NCI-H446 treated with DMSO at 0.1 percent for 48 hours (cell line): ENCODE measurements at places on chromosomes 1 and 21.

- DNase-seq, result no peak
Measured at GRCh38 chr1:63891060-63891690, 117.4 kb downstream of the ROR1 start.

- DNase-seq, result peak; percentile 17
Measured at GRCh38 chr1:1858382-1859086, 32.4 kb downstream of the GNB1 start.

DNA sequence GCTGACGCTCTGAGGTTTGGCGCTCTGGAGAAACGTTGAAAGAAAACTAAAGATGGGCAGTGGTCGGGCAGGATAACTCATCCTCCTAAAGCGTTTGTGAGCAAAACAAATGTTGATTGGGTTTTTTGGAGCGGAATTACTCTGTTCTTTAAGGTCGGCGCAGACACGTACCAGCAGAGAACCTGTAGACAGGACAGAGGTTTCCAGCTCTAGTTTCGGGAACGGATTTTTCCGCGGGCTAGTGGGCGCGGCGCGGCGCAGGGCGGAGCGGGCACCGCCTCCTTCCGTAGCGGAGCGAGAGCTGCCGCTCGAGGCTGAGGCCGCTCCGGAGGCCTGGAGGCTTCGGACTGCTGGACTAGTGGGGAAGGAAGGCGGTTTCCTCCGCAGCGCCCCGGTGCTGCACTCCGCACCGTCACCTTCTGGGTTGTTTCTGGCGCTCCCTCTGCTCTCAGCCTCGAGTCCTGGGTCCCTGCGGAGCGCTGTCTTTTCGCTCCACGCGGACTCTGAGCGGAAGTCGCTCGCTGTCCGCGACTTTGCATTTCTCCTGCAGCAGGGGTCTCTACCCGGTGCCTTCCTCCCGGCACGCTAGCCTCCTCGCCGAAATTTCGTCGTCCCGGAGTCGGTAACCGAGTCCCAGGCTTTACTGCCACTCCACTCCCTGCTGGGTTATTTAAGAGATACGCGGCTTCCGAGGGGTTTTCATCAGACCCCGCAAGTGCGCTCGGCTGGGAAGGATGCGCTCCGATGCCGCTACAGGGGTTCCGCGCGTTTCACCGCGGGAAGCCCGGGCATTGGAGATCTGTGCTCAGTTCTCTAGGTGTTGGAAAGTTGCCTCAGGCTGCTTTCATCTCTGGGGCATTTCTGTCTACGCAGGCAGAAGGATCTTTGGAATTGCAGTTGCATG, 7.0 kb downstream of the FOXD2 start:
- no peak for DNase-seq

DNA sequence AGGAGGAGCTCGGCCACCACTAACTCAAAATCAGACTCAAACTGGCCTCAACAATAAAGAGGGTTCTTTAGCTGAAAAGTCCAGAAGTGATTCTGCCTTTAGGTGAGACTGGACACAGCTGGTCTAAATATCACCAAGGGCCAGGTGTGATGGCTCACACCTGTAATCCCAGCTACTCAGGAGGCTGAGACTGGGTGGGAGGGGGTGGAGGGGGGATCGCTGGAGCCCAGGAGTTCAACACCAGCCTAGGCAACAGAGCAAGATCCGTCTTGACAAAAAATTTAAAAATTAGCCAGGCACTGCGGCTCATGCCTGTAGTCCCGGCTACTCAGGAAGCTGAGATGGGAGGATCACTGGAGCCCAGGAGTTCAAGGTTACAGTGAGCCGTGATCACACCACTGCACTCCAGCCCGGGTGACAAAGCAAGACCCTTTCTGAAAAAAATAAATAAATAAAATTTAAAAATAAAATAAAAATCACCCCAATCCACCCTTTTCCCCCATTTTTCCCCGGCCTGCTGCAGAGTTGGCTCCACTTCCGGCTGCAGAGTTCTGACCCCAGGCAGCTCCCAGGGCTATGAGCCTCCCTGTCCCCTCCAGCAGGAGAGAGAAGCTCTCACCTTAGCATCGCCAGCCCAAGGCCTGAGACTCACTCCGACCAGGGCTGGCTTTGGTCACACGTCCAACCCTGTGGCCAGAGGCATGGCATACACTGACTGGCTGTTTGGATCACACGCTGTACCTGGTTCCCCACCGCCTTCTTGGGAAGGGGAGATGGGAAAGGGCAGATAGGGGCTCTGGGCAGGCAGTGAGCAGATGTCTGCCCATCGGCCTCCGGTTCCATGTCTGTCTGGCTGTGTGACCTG, 87.3 kb upstream of the IFFO2 start:
- no peak for DNase-seq

DNA sequence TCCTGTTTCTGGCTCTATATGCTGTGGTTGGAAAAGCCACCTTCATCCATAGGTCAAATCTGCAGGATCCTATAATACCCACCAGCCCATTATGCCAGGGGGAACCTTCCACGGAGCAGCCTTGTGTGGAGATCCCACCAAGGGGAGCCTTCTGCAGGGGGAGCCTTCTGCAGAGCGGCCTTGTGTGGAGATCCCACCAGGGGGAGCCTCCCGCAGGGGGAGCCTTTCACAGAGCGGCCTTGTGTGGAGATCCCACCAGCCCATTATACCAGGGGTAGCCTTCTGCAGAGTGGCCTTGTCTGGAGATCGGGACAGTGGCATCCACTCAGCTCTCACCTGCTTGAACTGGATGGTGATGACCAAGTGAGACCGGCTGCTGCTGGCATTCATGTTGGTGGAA, 85.3 kb downstream of the SCCPDH start:
- DNase-seq, result no peak

DNA sequence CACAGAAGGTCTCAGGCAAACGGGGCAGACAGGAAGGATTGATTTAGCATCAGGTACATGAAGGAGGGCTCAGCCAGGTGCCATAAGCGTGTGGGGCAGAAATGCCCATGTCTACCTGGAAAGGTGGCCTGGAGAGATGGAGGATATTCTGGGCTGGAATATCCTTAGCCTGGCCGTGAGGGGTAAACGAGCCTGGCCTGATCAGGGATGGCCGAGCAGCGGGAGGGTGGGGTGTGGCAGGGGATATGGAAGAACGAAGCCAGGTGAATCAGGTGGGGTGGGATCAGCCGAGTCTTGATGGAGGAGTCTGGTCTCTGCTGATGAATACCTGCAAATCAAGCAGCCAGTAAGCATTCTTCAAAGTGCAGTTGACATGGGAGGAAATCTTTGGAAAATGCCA, 35.5 kb upstream of the TTC22 start:
- DNase-seq, result no peak

- peak; percentile 62 for DNase-seq
Measured at GRCh38 chr1:203338335-203339036, 12.4 kb downstream of the FMOD start.

DNA sequence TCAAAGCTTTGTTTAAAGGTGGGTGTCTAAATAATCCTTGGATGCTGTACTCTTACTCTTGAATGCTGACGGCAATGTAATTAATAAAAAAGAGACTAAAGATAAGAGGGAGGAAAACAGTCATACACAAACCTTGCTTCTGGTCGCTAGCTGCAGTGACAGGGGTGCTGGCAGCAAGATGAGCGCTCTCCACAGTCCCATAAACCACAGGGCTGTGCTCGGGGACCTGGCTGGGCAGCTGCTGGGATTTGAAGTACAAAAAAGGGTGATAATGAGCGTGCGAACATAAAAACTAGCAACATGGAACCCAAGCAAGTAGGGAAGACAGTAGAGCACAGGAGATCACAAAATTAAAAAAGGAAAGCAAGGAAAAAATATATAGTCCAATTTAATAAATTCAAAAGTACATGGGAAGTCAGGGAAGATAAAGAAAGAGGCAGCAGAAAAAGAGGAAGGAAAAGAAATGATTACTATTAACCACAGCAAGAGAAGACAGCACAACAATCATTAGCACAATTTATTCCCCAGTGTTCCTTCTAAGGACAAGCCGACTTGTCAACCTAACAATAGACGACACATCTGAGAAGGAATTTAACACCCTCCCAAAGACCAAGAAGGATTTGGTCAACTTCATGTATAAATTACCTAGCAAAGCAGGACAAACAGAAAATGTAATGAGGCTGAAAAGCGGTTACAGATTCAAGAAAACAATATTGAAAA, 162.9 kb upstream of the HP1BP3 start:
- no peak for DNase-seq
